Activated T-cell treated with anti-CD3 and anti-CD28 coated beads, Interleukin-2, amount 50 U/mL, for 72 hours (primary cell): ENCODE measurements at places on chromosomes 4 and X.
A peak's percentile ranks its signal among the peaks of the same experiment; 100 is the strongest.

DNA sequence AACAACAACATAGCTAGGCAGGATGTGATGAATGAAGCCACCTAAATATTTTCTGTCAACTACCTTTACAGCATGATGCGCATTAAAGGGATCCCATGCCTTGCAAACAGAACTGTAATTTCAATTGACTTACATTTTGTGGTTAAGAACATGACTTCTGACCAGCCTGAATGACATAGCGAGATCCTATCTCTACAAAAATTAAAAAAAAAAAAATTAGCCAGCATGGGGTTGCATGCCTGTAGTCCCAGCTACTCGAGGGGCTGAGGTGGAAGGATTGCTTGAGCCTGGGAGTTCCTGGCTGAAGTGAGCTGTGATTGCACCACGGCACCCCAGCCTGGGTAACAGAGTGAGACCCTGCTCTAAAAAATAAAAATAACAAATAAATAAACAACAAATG, 680.6 kb downstream of the IQCM start:
- no peak for DNase-seq

DNA sequence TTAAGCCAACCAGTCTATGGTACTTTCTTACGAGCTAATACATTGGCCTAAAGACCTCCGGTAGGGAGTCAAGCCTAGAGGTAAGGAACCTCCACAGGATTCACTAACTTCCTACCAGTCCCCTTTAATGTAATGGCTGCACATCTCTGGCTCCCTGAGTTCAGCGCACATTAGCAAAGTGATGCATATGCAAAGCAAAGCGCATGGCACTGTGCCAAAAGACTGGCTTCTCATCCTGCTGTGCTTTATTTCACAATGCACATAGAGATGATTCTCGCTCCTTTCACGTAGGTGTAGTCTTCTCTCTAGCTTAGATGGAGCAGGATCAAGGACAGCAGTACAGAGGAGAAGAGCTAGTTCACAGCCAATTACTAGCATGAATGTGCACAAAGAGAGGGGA, 14.6 kb upstream of the CLTRN start:
- DNase-seq: no peak

- DNase-seq: no peak
These were observed 24.5 kb downstream of the ZNF41 start for GRCh38 chrX:47458528-47458927.

- DNase-seq: no peak
These were observed 381.5 kb upstream of the GALNT7 start for GRCh38 chr4:172787111-172787510.

GRCh38 chrX:131677655-131678628, 134.1 kb downstream of the OR13H1 start:
- peak; percentile 55 for DNase-seq

DNA sequence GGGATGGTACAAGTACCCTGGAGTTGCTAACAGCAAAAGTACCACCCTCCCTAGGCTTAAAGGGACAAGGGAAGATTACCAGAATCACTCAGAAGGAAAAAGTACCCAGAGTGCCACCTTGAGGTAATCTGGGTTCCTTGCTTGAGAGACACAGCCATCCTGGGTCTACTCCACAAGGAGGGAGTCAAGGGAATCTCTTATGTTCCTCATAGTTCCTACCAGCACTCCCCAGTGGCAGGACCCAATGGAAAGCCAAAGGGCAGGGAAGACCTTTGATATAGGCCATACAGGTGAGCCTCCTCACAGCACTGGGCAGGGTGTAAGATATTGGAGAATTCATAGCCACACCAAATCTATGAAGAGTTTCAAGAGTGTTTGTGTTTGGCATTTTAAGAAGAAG, 5.7 kb downstream of the IL2 start:
- DNase-seq: peak; percentile 4
